Ascending aorta (tissue), 2 donors: ENCODE measurements at places on chromosomes 7 and 10.
A peak's percentile ranks its signal among the peaks of the same experiment; 100 is the strongest.

GRCh38 chr7:130369831-130370550 lies 10.3 kb upstream of the CPA1 start:
- no peak for DNase-seq
- no peak overlapping the region for H3K4me3 ChIP-seq
- H3K27ac ChIP-seq = peak overlapping the region; percentile 13
- H3K4me1 ChIP-seq = peaks cover 25% of the 10 kb centered on the region

- H3K4me1 ChIP-seq = peaks cover 38% of the 10 kb centered on the region
- H3K27me3 ChIP-seq = no peaks in the 10 kb centered on the region
- peak overlapping the region; percentile 87 for H3K4me3 ChIP-seq
- H3K36me3 ChIP-seq = no peaks in the 10 kb centered on the region
- peak; percentile 83 for DNase-seq
These were observed 3.4 kb upstream of the SMARCD3 start for GRCh38 chr7:151251689-151252560.

- H3K27ac ChIP-seq = peak overlapping the region; percentile 83
- peaks cover 13% of the 10 kb centered on the region for H3K4me1 ChIP-seq
- no peak for DNase-seq
These were observed 142.8 kb downstream of the ADK start for GRCh38 chr10:74293686-74294371.

DNA sequence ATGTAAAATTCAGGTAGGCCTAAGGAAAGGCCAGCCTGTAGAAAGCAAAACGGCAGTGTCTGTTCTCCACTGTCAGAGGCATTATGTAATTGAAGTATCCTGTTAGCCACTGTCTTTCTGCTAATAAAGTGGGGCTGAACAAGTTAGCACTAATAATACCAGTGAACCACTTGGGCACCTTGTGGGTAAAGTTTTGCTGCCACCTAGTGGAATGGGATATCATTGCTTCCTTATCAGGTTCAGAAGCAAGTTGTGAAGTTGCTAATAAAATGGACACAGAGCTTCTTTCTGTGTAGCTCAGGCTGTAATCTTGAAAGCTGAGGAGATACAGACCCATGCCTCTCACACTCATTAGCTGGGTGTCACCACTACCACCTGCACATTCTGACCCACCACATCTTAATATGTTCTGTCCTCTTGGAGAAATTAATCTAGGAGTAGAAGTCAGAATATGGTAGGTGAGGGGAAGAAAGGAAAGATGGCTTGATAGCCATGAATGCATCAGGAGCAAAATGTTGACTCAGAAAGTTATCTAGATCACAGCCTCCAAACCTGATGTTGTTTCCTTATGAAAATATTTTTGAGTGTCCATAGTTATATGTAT lies 175.1 kb downstream of the SEPTIN7 start:
- no peaks in the 10 kb centered on the region for H3K36me3 ChIP-seq
- no peaks in the 10 kb centered on the region for H3K4me1 ChIP-seq
- H3K27me3 ChIP-seq = no peaks in the 10 kb centered on the region
- DNase-seq = no peak
- H3K27ac ChIP-seq = no peak overlapping the region
- no peak overlapping the region for H3K4me3 ChIP-seq

GRCh38 chr7:104992306-104992705 lies 21.7 kb upstream of the KMT2E start:
- H3K36me3 ChIP-seq = no peaks in the 10 kb centered on the region
- no peak overlapping the region for H3K4me3 ChIP-seq
- no peak for DNase-seq
- peaks cover 54% of the 10 kb centered on the region for H3K4me1 ChIP-seq
- H3K27me3 ChIP-seq = no peaks in the 10 kb centered on the region

GRCh38 chr10:7407368-7408290 lies 3.2 kb downstream of the SFMBT2 start:
- H3K27ac ChIP-seq = peak overlapping the region; percentile 32
- H3K36me3 ChIP-seq = no peaks in the 10 kb centered on the region
- peaks cover 5% of the 10 kb centered on the region for H3K27me3 ChIP-seq
- peak overlapping the region; percentile 65 for H3K4me3 ChIP-seq

DNA sequence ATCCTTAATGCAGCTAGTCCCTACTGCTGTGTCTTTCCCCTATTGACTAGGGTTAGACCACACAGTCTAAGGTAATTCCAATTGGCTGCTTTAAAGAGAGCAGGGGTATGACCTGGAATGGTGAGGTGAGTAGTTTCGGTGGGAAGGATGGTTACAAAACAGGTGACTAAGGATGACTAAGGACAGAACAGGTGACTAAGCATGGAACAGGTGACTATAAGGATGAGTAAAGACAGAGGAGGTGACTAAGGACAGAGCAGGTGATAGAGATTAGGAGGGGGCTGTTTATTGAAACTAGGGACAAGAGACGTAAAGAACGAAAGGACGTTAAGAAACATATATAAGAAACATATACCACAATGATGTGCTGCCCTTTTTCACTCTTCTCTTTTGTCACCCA lies 145.1 kb upstream of the TMEM106B start:
- no peak overlapping the region for H3K4me3 ChIP-seq
- no peak for DNase-seq
- no peaks in the 10 kb centered on the region for H3K36me3 ChIP-seq
- no peak overlapping the region for H3K27ac ChIP-seq
- H3K4me1 ChIP-seq = no peaks in the 10 kb centered on the region

DNA sequence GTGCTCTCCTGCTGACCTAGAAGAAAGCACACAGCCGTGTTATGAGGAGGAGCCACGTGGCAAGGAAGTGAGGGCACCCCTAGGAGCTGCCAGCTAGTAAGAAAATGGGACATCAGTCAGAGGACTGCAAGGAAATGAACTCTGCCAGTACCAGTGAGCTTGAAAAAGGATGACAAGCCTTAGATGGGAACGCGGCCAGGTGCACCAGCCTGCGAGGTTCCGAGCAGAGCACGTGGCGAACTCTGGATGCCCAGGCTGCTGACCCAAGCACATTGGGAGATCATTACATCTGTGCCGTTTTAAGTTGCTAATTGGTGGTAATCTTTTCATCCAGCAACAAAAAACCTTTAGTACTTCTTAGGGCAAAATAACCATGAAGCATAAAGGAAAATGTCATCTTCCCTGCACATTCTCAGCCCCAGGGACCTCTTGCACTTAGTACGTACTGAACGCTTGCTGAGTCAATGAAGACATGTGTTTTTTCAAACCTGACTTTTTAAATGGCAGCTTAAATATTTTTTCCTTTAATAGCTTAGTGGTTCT lies 69.4 kb downstream of the AMZ1 start:
- peak overlapping the region; percentile 31 for H3K4me3 ChIP-seq
- no peaks in the 10 kb centered on the region for H3K36me3 ChIP-seq
- no peaks in the 10 kb centered on the region for H3K27me3 ChIP-seq
- peaks cover 29% of the 10 kb centered on the region for H3K4me1 ChIP-seq
- DNase-seq = peak; percentile 55
- H3K27ac ChIP-seq = peak overlapping the region; percentile 79

DNA sequence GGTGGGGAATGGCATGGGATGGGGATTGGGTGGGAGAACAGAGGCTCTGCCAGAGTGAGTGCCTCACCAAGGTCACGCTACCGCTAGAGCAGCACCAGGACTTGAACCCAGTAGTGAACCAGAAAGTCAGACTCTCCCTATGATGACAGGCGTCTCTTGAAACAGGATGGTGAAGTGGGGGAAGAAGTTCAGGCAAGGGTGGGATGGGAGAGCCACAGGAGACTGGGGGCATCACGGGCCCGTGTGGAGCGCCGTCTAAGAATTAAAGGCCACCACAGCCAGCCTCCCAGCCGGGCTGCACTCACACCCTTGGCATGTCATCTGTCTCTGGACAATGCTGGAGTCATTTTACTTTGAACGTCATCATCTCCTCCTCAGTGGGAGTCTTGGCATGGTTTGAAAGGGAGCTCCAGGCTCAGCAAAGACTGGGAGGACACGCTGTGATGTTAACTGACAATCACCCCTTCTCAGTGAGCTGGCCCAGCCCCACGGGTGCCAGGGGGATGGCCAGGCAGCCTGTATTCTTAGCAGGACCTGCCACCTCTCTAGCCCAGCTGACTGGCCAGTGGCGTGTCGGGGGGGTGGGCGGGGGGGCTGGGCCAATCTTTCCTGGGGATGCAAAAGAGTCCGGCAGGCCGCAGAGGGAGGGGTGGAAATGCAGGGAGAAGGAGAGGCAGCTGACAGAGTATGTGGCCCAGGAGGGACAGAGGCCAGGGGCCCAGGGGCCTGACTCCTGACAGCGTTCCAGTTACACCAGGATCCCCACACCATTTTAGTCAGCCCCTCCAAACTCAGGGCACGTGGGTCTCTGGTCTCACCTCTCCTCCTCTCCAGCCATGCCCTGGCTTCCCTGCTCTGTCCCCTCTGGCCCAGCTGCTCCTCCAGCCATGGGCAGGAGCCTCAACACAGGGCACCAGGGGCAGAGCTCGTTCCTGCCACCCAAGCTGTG lies 96.2 kb downstream of the VOPP1 start:
- no peaks in the 10 kb centered on the region for H3K27me3 ChIP-seq
- no peak for DNase-seq
- H3K4me1 ChIP-seq = no peaks in the 10 kb centered on the region
- peaks cover 33% of the 10 kb centered on the region for H3K36me3 ChIP-seq
- no peak overlapping the region for H3K27ac ChIP-seq

DNA sequence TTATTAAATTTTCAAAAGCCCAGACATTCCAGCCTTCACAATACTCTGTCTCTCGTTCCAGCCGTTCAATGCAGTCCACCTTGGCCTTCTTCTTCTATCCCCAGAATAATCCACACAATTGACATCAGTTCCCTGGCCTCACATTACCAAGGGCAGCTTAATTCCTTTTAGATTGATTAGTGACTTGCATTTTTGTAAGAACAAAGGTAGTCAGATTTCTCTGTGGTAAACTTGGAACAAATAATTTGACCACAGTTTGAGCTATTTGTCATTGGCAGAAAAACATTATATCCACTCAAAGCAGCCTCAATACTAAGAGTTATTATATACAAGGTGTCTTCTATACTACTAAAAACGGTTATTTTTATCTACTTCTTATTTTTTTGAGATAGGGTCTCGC lies 5.1 kb upstream of the CYTH3 start:
- H3K4me1 ChIP-seq = peaks cover 3% of the 10 kb centered on the region
- no peak overlapping the region for H3K4me3 ChIP-seq
- DNase-seq = no peak
- no peak overlapping the region for H3K27ac ChIP-seq

DNA sequence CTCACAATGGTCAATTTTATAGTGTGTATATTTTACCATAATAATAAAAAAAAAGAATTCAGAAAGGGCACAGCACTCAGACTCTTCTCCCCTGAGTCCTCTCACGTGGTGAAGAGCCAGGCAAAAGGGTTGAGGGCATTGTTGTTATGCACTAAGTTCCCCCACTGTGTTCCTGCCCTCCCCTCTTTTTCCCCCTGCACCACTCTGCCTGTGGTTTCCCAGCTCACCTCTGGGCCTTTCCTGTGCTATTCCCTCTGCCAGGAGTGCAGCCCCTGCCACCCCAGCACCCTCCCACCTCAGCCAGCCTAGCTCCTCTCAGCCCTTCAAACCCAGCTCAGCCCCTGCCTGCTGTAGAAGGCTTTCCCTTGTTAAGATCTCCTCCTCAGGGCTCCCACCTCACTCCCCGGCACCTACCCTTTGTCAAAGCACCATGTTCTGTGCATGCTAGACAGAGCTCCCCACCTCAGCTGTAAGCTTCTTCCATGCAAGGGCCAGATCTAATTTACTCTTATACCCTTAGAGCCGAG lies 108.5 kb downstream of the KCNMA1 start:
- peaks cover 9% of the 10 kb centered on the region for H3K4me1 ChIP-seq
- H3K4me3 ChIP-seq = no peak overlapping the region
- DNase-seq = no peak
- H3K36me3 ChIP-seq = no peaks in the 10 kb centered on the region
- no peak overlapping the region for H3K27ac ChIP-seq
- no peaks in the 10 kb centered on the region for H3K27me3 ChIP-seq

GRCh38 chr10:34403512-34403911 lies 411.6 kb downstream of the PARD3 start:
- no peak for DNase-seq
- peaks cover 3% of the 10 kb centered on the region for H3K4me1 ChIP-seq
- no peak overlapping the region for H3K4me3 ChIP-seq
- H3K36me3 ChIP-seq = no peaks in the 10 kb centered on the region
- no peaks in the 10 kb centered on the region for H3K27me3 ChIP-seq
